ENCODE measurements at places on chromosomes 2 and 18.

DNA sequence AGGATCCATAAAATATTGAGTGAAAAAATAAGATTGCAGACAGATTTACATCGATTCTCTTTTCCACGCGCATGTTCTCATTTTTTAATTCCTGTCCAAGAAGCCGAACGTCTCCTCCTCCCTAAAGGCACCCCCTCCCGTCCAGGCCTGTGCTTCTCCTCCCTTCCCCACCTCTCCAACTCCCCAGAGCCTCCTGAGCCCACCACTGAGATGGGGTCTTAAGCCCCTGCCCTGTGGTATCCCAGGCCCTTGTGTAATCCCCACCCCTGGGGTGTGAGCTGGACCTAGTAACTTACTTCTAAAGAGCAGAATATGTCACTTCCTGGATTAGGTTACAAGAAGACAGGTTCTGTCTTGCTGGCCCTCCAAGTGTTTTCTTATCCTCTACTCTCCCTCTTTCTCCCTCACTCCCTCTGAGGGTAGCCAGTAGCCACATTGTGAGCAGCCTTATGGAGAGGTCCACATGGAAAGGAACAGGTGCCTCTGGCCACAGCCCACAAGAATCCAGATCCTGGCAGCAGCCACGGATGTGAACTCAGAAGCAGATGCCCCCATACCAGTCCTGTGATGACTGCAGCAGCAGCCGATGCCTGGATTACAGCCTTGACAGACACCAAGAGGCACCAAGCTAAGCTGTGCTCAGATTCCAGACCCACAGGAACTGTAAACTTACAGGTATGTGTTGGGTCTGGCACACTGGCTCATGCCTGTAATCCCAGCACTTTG lies 39.6 kb upstream of the OTOS start:
- no peak for DNase-seq

DNA sequence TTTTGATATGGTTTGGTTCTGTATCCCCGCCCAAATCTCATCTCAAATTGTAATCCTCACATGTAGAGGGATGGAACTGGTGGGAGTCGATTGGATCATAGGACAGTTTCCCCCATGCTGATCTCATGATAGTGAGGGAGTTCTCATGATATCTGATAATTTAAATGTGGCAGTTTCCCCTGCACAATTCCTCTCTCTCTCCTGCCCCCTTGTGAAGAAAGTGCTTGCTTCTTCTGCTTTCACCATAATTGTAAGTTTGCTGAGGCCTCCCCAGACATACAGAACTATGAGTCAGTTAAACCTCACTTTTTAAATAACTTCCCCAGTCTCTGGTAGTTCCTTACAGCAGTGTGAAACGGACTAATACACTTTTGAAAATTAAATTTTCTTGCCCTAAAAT lies 12.3 kb upstream of the KCNJ3 start:
- no peak for DNase-seq

GRCh38 chr2:216505133-216506106 lies 6.8 kb downstream of the RPL37A start:
- DNase-seq: no peak

GRCh38 chr18:79529296-79529695 lies 133.6 kb downstream of the NFATC1 start:
- DNase-seq: no peak

DNA sequence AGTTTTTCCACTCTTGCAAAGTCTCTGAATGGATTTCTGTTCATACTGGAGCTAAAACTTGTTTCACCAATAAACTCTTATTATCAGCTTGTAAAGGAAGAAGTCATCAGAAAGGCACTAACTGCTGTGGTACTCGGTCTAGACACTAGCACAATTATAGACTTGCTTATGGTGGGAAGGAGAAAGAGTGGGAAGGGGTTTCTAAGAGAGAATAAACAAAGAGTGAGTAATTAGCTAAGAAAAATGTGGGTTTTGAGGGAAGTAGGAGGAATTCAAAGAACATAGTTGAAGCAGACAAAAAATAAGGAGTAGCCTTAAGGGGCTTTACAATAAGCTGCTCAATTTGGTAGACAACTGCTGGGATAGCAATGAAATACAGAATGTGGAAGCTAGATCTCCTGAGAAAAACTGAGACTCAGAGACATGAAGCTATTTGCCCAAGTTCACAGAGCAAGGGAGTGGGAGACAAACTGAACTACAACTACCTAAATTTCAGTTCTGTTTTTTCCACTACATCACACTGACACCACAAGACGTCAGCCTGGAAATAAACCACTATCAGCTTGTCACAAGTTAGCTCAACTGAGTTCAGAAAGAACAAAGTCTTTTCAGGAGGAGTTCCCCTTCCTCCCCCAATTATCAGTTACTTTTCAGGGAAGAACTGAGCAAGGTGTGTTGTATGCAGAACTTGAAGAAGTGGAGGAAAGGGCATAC lies 59.7 kb downstream of the MAP4K3 start:
- DNase-seq: no peak

DNA sequence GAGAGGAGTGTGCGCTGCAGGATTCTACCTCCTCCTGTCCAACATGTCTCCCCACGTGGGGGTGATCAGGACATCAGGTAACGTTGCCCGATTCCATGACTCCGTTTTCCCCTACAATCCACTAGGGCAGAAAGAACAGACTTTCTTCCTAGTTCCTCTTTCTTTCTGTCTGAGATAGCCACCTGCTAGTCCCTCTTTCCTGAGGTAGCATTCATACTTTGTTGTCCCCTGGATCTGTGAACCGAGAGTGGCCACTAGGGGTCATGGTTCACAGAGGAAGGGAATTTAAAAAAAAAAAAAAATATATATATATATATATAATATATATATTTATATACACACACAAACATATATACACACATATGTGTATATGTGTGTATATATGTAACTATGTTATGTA lies 210.0 kb upstream of the ZNF521 start:
- DNase-seq: no peak

- peak; percentile 10 for DNase-seq
These were observed 73.2 kb upstream of the LCLAT1 start for GRCh38 chr2:30373881-30374302.

DNA sequence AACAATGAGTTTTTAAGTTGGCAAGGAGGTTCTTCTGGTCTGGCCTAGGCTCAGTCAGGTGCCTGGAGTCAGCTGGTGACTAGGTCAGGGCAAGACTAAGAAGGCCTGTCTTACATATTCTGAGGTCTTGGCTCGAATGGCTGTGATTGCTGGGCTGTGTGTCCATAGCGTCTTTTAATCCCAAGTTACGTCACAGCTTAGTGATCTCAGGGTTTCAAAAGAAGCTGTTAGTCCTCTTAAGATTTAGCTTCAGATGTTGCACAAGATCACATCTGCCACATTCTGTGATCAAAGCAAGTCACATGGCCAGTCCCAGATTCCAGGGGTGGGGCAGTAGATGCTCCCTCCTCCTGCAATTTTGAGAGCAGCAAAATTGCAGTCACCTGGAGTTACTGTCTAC lies 61.3 kb downstream of the PKP4 start:
- DNase-seq: no peak

DNA sequence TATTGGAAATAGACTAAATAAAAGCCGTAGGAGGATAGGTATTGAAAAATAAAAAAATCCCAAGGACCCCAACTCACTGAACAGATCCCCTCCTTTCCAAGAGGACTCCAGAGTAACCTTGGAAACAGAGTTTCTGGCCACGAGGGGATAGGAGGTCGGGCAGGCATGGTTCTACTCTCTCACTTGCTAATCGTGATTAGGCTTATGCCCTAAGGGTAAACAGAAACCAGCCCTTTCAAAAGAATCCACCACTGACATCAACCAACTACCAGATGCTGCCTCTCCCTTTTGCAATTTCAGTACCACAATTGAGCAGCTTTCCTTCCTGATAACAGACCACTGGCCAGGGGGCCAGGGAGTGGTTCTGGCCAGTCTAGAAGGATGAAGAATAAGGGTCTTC lies 477.8 kb downstream of the EIPR1 start:
- no peak for DNase-seq

DNA sequence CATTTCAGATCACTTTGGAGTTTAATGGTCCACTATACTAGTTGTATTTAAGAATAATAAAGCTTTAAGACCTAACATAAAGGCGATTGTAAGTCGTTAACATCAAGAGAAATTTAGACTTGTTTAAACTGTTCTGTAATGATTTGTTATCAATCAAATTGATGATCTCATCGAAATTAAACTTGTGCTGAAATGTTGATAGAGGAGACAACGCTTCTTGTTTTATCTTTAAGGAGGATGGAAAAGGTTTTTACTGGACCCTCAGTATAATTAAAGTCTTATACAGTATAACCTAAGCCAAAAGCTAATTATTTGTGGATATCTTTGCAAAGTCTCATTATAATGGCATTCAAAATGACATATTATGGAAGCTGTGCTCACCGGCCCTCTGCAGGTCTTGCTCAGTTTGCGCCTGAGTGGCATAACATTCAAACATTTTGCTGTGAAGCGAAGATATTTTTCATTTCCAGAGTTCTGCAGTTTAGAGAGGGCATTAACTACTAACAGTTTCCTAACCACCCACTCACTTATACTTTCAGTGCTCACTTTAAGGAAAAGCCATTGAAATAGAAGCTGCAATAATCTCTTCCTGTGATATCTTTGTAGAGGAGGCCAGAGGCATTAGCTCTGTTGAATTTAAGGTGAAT lies 1.4 kb upstream of the SERTAD2 start:
- DNase-seq: no peak

DNA sequence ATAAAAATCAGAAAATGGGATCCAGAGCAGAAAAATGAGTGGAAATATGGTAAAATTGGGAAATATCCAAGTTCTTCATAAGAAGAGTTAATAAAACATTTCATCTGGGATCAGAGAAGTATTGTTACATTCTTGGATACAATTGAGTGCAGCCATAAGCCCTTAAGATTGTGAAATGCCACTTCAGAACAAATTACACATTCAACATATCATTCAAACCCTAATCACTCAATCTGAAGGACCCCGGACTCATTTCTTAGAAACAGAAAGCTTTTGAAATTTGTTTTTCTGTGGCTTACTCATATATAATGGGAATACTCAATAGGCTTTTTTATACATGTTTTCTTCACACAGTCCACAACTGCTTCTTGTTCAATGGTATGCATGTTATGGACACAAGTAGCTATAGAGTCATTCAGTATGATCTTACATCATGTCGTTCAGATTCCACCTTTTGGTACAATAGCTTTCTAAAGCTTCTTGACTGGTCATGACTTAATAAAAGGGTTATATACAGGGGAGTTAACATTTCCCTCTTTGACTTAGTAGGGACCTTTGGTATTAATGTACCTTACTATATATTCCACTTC lies 39.9 kb downstream of the SCN7A start:
- DNase-seq: no peak

- DNase-seq: no peak
These were observed 116.8 kb upstream of the GLI2 start for GRCh38 chr2:120618830-120619229.

DNA sequence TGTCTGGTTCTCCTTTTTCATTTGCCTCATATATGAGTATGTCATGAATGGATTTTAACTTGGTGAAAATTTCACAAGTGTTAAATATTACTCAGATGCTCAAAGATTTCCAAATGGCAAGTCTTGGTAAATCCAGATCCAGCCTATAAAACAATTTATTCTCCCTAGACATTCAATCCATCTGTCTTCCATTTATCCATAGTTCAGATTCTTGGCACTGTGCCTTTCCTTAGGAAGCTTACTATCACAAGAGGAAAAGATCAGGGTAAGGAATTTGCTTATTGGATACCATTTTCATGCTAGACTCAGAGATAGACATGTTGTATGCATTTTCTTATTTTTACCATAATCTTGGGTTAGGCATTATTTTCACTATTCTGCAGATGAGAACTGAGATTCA lies 72.5 kb upstream of the LRRTM1 start:
- no peak for DNase-seq

GRCh38 chr2:175786471-175787124 lies 215.5 kb downstream of the LNPK start:
- DNase-seq: no peak

DNA sequence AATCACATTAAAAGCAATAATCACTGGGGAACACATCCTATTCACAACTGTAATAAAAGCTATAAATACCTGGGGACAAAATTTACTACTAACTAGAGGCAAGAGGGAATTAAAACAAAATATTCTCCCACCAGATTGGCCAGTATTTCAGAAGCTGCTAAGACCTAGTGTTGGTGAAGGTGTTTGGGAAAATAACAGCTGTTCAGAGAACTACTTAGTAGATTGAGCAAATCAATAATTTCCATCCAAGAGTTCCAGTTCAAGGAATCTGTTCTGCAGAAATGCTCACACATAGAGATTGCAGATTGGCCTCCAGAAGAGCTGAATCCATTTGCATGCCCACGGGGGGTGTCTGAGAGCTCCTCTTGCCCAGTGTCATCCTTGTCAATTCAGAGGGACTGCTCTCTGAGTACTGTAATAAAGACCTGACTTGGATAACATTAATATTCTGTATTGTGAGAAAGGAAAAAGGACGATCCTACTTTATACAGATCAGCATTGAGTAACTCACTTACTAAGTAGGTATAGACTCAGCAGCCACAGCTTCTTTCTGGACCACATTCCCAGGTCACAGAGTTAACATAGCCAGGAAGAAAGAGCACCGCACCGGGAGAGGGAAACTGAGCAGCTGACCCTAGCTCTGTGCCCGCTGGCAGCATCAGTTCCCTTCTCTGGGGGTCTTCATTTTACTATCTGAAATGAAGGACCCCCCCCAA lies 5.6 kb downstream of the TUBB6 start:
- no peak for DNase-seq

DNA sequence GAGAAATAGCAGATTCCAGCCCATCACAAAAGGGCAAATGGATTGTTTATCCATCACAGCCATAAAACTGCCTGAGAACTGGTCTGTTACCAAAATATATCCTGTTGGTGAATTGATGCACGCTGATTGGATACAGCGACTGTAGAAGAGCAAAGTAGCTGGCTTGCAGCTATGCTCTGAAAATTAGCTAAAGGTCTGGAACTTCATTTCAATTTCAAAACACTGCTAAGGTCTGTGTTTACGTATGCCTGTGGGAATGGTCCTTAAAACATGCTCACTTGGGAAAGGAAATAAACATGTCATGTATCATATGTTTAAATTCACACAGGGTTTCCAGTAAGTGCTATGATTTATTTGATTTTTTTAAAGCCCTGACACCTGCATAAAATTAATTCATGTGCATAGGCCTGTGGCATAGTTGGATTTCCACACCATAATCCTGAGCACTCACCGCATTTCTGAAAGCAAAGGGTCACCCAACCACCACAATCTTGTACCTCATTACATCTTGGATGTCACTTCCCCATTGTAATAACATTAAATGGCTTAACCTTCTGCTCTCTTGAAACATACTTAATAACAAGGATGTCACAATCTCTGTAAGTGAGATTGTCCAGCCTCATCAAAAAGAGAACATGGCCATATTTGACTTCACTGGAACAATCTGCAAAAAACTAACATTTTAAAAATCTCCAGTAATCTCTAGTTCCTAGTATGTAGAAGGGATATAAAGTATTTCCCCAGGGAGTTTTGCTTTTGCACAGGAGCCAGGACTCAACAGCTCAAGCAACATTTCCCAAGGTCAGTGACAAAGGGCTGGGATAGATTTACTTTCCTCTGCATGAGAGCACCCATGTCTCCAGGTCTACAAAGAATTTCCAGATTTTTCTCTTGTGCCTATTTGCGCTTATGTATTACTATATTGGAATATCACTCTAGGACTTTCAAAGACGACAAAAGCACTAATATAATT lies 109.8 kb downstream of the FARSB start:
- DNase-seq: no peak

- DNase-seq: no peak
These were observed 240.3 kb downstream of the MYCN start for GRCh38 chr2:16180631-16181030.

- no peak for DNase-seq
These were observed 243.1 kb downstream of the ADCYAP1 start for GRCh38 chr18:1147730-1148129.
